ENCODE measurements at places on chromosomes 6 and 20. TPM values are rescaled to one million over a fixed set of nuclear protein-coding genes. Genes with fewer than 3 reads are reported as not detected.

DNA sequence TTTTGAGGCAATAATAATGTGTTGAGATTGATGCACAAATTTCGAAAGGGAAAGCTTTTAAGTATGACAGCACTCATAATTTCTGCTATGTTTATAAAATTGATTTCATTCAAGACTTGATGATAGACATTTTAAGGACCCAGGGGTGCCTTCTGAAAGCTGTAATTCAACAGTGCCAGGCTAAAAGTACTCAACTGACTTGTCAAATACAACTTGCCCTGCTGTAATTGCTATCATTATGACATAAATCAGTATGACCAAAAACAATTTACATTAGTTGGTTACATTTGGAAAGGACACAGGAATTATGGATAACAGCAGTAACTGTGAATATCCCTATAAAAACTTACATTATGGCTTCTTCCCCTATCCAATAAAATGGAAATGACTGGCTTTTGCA, 178.9 kb downstream of the MMUT start:
- no peak overlapping the region for H3K4me3 ChIP-seq

GRCh38 chr6:114816678-114817077, 473.9 kb upstream of the HS3ST5 start:
- no peak overlapping the region for H3K4me3 ChIP-seq
- no peaks in the 10 kb centered on the region for H3K27me3 ChIP-seq
- H3K36me3 ChIP-seq: no peaks in the 10 kb centered on the region
- H3K27ac ChIP-seq: no peak overlapping the region

DNA sequence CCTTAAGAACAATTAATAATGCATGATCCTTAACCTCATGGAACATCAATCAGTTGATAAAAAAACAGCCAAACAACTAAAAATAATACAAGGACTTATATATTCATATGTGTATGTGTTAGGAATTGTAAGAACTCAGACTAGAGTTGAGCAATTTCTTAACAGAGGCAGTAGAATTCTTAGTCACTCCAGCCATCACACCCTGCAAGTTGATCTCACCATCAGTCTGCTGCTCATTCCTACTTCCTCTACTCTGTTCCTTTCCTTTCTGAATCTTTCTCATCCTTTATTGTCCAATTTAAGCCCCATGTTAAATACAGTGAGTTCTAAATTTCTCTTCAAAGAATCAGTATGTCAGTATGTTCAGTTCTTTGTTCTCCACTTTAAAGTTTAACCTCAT, 2.6 kb downstream of the ZNF165 start:
- H3K4me1 ChIP-seq: peaks cover 3% of the 10 kb centered on the region
- H3K27ac ChIP-seq: no peak overlapping the region
- no peaks in the 10 kb centered on the region for H3K36me3 ChIP-seq

- no peaks in the 10 kb centered on the region for H3K36me3 ChIP-seq
- no peak for DNase-seq
- H3K27ac ChIP-seq: no peak overlapping the region
- no peak overlapping the region for H3K4me3 ChIP-seq
- no peaks in the 10 kb centered on the region for H3K4me1 ChIP-seq
These were observed 15.2 kb upstream of the GUCA1A start for GRCh38 chr6:42158011-42158410.

DNA sequence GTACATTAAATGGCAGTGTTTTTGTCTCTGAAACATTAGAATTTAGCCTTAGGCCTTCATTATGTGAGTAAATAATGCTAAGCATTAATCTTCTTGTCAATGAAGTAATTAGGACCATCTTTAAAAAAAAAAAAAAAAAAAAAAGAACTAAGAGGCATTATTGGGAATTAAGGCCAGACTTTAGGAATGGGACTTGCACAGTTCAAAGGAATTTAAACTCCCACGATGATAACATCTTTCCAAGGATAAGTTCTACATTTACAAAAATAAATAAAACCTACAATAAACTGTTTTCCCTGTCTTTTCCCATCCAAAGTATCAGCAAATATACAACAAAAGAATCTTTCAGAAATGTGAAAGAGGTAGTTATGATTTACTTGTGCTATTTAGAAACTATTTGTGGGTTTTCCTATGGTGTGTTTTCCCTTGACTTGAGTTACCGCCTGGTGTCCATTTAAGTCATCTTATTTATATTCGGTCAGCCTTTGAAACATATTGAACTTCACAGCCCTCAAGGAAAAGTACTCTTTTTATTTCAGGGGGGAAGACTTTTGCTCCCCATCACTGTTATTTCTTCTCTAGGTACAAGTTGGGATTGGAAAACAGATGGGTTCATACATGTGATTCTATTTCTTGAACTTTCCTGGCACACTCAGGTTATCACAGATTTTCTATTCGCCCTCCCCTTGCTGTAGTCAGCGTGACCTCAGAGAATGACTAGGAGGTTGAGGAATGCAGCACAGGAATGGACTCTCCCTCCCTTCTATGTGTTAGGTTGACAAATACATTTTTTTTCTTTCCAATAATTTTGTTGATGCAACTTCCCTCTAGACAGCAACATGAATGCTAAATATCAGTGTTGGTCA, 13.6 kb downstream of the STMND1 start:
- H3K36me3 ChIP-seq: no peaks in the 10 kb centered on the region
- no peaks in the 10 kb centered on the region for H3K4me1 ChIP-seq
- H3K27ac ChIP-seq: no peak overlapping the region
- no peak for DNase-seq
- no peaks in the 10 kb centered on the region for H3K27me3 ChIP-seq

GRCh38 chr6:71473926-71474325, 185.3 kb downstream of the OGFRL1 start:
- DNase-seq: peak; percentile 35
- H3K27ac ChIP-seq: no peak overlapping the region
- H3K36me3 ChIP-seq: no peaks in the 10 kb centered on the region
- H3K4me1 ChIP-seq: no peaks in the 10 kb centered on the region

The CYP21A2 gene
- not detected for total RNA-seq

The HRH3 gene
- total RNA-seq: not detected

The NKAIN4 gene
- total RNA-seq: 0.29 TPM

The FILIP1 gene
- 6.5 TPM for total RNA-seq
